ENCODE measurements at places on chromosomes 2 and 18.

- peak; percentile 85 for DNase-seq
Observed at GRCh38 chr18:28189400-28190239, 12.7 kb upstream of the CDH2 start.

DNA sequence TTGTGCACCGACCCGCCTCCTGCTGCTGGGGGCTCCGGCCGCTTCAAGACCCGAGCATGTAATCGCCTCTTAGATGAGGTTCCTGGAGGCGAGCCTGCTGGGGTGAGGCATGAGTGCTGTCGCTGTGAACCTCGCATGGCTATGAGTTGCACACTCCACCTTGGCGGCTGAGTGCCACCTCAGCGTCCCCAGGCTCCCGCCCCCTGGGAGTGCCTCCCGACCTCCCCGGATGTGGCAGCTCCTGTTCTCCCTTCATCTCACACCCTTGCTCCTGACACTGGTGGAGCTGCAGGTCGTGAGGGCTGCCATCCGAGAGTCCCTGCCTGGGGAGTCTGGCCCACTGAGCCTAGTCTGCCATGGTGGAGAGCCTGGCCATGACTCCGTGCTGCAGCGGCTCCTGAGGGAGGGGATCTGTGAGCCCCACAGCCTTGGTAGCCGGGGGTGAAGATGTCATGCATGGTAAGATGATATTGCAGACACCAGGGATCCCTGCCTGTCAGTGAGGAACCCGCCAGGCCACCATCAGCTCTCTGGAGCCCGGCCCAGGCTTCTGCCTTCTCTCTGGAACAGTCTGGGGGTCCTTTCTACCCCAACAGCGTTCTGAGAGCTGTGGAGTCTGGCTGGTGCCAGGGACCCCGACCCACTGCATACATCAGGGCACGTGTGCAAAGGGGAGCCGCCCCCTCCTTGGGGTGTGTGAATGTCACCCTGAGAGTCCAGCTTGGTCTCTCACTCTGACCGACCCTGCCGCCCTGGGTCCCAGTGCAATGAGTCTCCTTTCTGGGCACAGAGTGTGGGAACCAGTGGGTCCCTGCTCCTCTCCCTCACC, 61.6 kb upstream of the HS6ST1 start:
- DNase-seq: no peak

GRCh38 chr2:202642567-202642966, 7.8 kb downstream of the FAM117B start:
- no peak for DNase-seq

DNA sequence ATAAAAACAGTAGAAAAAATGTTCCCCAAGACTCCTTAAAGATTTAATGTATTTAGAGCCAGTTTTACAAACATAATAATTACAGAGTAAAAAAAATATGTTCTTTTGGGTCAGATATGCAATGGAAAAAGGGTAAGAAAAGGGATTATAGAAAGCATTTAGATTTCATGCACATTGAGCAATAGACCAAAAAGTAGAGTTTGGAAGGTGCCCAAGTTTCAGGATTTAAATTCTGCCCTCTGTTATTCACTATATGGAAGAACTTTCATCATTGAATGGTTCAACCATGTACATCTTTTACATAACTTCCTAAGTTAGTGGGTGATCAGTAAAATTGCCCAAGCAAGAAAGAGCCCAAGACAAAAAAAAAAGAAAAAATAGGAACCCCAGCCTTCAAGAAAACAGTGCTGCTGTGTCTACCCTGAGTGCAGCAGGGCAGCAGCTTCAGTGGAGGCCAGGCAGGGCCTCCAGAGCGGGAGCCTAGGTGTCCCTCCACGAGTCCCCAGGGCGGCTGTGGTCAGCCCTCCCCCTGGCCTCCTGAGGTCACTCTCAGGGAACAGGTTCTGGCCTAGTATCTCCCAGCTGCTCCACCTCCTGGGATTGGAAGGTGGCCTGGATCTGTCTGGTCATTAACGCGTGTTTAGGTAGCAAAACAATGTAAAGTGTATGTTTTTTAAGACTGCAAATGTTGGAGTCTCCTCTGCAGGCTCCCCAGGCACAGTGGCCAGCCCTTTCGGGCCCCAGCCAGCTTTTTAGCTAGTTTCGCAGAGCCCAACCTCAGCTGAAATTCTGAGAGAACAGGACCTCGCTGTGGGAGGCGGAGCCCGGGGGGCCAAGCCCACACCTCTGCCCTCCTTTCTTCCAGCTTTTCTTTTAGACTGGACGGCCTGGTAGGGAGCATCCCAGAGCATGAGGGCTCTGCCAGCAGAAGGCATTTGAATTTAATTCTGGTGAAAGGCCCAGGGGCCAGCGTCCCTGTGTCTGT, 77.3 kb downstream of the TEX51 start:
- no peak for DNase-seq
